ENCODE measurements at places on chromosomes 1 and 21.

- DNase-seq = no peak
Measured at GRCh38 chr1:208154040-208154439, 90.1 kb downstream of the PLXNA2 start.

DNA sequence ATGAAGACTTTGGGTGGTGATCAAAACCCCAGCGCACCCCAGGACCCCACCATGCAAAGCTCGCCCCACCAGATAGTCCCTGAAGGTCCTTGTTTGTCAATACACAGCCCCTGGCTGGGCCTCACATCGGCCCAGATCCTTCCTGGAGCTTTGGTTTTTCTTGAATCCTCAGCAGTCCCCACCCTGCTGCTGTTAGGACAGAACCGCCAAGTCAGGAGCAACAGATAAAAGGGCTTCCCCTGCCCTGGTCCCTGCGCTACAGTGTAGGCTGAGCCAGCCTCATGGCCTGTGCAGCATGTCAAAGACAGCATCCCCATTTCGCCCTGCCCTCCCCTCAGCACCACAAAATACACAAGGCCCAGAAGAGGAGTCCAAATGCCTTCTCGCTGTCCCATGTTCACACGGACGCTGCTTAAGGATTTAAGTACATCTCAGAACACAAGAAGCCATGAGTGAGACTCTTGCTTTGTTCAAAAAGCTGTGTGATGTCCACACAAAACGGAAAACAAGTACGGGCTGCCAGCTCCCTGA is 65.7 kb downstream of the PSMG1 start:
- DNase-seq = no peak

DNA sequence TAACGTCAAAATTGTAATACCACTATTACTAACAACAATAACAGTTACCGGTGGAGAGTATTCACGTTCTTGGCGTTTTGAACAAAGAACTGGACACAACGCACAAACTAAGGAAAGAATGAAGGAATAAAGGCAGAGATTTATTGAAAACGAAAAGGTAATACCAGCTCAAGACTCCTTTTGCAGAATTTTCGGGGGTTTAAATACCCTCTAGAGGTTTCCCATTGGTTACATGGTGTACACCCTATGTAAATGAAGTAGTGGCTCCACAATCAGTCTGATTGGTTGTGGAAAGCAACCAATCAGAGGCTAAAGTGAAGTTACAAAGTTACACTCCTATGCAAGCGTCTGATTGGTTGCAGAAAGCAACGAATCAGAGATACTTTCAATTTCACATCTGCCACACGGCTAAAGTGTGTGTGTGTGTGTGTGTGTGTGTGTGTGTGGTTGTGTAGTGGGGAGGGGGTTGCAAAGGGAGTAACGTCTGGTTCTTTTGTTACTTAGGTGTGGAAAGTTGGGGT is 1.1 kb upstream of the GTF2B start:
- DNase-seq = no peak

- DNase-seq = no peak
Measured at GRCh38 chr1:60425528-60425927, 352.0 kb upstream of the C1orf87 start.

DNA sequence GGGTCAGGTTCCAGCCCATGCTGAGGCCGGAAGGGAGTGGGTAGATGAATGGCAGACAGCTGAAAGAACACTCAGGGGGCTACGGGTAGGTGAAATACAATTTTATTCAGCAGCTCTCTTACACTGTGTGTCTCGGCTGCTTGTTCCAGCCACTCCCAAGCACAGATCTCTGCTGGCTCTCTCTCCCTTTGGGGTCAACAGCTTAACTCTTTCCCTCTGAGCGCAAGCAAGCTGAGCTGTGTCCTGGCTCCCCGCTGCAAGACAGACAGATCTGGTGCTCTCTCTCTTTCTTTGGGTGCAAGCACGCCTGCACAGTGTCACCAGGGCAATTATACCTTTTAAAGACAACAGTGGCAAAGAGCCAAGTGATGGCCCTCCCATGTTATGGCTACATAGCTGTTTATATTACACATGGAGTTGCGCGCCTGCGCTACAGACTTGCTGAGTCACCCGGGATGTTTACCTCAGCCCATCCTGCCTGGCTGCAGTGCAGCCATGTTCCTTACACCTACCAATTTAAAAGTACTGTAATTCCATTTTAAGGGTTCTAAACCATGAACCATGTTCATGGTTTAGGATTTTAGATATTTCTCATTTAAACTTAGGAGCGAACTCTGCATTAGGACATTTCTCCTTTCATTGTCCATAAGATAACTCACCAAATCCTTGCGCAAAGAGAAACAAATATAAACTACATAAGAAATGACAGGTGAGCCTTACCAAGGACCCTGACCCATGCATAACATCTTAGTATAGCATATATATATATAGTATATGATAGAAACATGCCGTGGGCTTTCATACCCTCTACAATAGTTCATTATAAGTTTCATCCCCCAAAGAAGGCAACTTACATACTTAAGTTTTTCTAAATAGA is 396.5 kb downstream of the SMYD3 start:
- DNase-seq = no peak

- DNase-seq = no peak
Measured at GRCh38 chr21:26448751-26449150, 124.3 kb downstream of the CYYR1 start.

DNA sequence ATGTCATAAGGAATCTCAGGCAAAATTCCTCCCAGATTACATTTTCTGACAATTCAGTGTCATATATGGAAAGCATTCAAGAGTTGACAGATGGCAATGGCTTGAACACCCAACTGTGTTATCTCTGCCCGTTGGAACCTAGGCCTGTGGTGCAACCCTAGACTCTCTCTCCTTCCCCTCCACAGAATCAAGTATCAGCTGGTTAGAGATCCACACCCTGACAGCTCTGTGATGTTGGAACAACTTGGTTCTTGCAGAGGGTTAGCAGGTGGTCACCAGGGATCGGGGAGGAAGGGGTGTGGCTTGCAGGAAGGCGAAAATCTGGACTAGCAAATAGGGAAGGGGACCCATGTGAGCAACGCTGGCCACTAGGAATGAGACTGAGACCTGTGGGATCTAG is 26.3 kb downstream of the PCSK9 start:
- DNase-seq = no peak

DNA sequence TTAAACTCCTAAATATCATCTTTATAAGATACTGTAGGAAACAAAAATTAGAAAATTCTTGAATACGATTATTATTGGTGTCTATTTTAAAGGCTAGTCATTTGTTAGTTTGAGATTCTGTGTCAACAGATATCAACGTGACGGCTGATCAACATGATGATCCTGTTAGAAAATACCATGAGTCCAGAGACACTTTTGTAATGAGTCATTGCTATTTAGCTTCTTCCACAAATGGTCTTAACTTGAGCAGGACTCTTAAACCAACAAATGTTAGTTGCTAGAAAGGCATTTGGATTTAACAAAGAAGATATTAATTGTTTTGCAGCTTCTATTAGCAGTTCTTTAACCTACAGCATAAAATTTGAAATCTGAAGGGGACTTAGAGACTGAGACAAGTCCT is 131.2 kb downstream of the TGFB2 start:
- DNase-seq = peak; percentile 69

DNA sequence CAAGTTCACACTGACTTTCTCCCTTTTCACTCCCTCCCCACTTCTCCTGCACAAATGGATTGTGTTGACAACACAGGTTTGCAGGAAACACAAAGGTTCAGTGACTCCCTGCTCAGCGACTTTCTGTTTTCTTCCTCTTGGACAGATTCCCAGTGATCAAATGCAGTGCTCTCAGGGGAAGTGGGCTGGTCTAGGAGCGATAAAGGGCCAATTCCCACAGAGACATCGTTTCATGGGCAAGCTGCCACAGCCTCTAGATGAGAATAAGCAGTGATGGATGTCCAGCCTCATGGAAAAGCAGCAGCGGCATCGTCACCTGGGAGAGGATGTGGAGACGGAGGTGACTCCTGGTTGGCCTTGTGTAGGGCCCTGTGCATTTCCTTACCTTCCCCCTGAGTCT is 30.6 kb downstream of the FYB2 start:
- DNase-seq = no peak

DNA sequence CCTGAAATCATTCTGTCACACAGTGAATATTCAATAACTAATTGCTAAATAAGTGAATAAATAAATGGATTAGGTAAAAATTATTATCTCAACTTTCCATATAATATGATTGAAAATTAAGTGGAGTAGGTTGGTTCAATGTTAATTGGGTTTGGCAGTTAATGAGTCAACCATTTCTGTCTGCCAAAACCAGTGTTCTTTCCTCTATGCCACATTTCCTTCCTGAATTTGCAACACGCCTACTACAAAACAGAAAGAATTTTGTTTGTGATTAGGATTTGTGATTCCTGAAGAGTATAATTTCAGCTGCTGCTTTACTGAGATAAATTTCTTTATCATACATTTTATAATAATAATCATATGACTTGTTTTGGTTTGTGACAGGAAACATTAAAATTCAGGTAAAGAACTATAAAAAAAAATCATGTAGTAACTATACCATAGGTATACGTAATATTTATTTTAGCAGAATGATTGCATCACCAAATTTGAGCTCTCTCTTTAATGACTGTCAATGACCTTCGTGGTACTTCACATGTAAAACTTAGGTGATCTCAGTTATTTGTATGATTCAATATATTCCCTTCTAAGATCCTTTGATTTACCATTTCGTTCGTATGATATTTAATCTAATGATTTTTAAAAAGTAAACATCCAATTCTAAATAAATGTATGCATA is 241.3 kb downstream of the KCNT2 start:
- DNase-seq = no peak

DNA sequence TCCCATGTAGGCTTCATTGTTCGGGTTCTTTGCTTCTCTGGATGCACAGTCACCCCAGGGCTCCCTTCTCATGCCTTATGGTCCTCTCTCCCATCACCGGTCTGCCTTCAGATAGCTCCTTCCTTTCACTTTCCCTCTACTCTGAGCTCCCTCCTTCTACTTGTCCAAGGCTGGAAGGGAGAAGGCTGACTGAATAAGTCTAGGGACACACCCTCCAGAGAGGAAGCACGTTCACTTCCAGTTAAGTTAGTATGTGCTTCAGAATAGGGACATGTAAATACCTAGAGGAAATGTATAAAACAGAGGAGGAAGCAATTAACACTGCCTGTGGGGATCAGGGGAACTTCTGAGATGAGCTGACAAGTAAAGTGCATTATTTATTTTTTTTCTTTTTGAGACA is 23.5 kb downstream of the CXADR start:
- no peak for DNase-seq

DNA sequence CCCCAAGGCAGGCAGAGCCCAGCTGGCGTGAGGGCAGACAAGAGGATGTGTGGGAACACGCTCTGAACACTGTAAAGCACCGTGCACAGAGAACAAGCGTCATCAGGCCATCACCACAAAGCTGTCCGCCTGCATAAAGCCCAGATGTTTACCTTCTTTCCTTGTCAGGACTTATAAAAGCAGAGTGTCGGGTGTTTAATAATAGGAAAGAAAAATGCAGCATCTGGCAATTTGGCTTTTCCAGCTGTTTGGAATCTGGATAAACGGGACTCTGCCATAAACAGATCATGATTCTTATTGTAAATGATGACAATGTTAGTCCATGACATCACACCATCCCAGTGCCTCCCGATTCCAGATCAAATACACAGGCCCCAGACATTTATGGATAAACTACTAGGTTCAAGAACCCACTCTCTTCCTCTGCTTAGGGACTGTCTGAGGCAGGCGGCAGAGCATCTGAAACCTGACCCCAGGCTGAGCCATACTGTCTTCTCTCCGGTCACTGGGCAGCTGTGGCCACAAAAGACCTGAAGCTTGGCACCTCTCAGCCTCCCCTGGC is 4.2 kb downstream of the GLIS1 start:
- DNase-seq = peak; percentile 83

- peak; percentile 53 for DNase-seq
Measured at GRCh38 chr1:84540759-84541158, 33.5 kb downstream of the CTBS start.

- peak; percentile 13 for DNase-seq
Measured at GRCh38 chr1:202376247-202376646, 27.7 kb downstream of the PPP1R12B start.

- DNase-seq = no peak
Measured at GRCh38 chr1:156615946-156616345, 3.3 kb upstream of the HAPLN2 start.

DNA sequence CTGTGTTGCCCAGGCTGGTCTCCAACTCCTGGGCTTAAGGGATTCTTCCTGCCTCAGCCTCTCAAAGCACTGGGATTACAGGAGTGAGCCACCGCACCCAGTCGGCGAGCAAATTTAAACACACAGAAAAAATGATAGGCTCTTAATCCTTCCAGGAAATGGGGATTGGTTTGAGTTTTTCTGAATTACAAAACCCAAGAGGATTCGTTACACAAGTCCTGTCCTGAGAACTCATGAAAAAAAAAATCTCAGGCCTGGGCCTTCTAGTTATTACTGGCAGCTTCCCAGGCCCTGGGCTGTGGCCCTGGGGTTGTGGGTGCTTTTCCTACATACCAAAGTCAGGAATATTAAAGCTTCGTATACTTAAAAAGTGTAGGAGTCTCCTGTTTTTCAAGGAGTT is 6.3 kb upstream of the IFNGR2 start:
- no peak for DNase-seq

- DNase-seq = no peak
Measured at GRCh38 chr1:9167638-9168037, 38.7 kb upstream of the GPR157 start.

DNA sequence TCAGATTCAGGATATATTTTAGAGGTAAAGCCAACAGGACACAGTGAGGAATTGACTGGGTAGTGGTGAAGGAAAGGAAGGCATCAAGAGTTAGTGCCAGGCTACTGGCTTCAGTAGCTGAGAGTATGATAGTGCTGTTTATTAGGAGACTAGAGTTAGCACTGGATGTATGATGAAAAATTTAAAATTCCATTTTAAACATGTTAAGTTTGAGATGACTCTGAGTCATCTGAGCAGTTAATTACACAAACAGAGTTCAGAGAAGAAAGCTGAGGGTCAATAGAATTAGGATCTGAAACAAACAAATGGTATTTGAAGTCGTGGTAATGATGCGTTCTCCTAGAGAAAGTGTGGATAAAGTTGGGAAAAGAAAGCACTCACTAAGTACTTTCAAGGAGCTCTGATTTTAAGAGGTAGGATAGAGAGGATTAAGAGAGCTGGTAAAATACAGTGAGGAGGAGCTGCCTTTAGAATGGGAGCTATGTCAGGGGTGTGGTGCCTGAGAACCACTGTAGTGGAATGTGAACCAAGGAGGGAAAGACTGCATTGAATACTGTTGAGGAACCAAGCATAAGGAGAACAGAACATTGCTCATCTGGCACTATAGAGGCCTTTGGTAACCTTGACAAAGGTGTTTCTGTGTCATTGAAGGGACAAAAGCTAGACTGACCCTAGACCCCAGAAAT is 21.7 kb upstream of the SHCBP1L start:
- DNase-seq = no peak

- DNase-seq = no peak
Measured at GRCh38 chr1:162498496-162498810, 835 bp downstream of the UHMK1 start.

GRCh38 chr1:245999697-246000637 is 507.1 kb downstream of the SMYD3 start:
- DNase-seq = no peak

- DNase-seq = no peak
Measured at GRCh38 chr21:33032434-33033047, 6.8 kb downstream of the OLIG2 start.

- DNase-seq = no peak
Measured at GRCh38 chr1:154747380-154747739, 122.7 kb downstream of the KCNN3 start.

All from AG09309 (cell line).